Activated CD8-positive, alpha-beta memory T cell treated with anti-CD3 and anti-CD28 coated beads, Interleukin-2, amount 50 U/mL, for 4 hours (primary cell): ENCODE measurements at places on chromosomes 7 and 10.

- DNase-seq, result peak; percentile 37
Measured at GRCh38 chr10:21173802-21174714, 276.9 kb upstream of the NEBL start.

- peak; percentile 65 for DNase-seq
Measured at GRCh38 chr10:133379152-133379800, at the start of gene PAOX. PAOX (plus strand) TSS chr10:133379262; CDS start chr10:133379317, 55 bp downstream.

DNA sequence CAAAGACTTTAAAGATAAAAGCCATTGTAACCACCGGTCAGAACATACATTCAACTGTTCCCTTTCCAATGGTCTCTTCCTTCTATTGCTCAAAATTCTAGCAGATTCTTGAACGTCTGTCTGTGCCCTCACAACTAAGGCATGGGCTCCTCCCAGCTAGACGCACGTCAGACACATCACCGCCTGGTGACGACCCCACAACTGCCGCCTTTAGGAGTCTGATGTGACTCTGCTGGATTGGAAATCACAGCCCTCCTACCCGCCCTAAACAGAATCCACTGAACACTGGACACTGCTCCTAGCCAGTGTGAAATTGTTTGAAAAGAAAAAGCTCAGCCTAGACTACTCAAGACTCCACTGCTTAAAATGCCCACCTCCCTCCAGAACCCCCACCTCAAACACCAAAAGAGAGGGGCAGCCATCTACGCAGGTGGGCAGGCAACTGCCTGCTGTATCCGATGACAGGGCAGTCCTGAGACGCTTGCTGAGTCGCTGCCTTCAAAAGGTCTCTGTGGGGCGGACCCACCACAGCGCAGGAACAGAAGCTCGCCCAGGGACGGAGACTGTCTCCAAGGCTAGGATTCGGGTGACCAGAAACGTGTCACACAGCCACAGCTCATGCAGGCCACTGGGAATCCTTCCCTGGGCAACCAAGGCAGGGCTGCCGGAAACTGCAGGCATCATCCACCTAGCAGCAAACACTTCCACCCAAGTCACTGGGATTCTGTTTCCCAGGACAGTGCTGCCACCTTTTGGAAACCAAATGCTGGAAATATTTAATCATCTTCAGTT, 34.7 kb downstream of the GSDME start:
- no peak for DNase-seq

- no peak for DNase-seq
Measured at GRCh38 chr7:101400751-101401150, 38.1 kb downstream of the COL26A1 start.

DNA sequence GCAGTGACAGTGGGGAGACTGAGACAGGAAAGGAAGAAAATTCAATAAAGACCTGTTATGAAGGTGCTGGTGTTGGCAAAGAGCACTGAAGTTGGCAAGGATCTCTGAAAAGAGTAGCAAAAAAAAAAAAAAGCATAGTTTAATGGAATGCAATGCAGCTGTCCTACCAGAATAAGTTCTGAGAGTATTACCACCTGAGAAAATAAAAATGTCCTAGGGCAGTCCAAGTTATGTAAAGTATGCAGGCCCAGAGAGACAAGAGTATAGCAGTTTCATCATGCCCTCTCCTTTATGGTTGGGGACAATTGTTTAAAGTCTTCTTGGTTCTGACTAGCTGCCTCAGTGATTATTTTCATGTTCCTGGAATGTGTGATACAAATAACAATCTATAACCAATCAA, 1092.8 kb downstream of the SORCS3 start:
- no peak for DNase-seq

- DNase-seq, result no peak
Measured at GRCh38 chr10:110005719-110006118, 2.1 kb upstream of the ADD3 start.

GRCh38 chr7:152112829-152113228, 87.4 kb downstream of the GALNT11 start:
- DNase-seq, result no peak

DNA sequence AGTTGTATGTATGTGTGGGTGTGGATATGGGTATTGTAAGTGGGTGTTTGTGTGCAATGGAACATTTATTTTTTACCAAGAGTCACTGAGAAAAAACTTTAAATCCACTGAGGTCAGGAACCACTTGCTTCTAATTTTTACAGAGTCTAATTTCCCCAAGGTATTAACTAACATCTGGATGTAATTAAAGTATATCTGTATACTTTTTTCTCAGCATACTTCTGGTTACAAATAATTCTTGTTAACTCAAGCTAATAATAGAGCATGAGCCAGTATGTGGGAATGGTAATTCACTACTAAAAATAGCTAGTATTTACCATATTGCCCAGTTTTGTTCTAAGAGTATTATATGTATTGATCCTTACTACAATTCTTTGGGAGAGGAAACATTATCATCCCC, 24.6 kb upstream of the STEAP4 start:
- no peak for DNase-seq

GRCh38 chr7:36272567-36273269, 116.9 kb upstream of the ANLN start:
- DNase-seq, result no peak

GRCh38 chr7:66296557-66296956, 91.4 kb downstream of the TPST1 start:
- no peak for DNase-seq

- no peak for DNase-seq
Measured at GRCh38 chr10:57482259-57482658, 785.4 kb downstream of the IPMK start.

GRCh38 chr10:31645786-31646185, 282.8 kb downstream of the ARHGAP12 start:
- no peak for DNase-seq

GRCh38 chr7:109890622-109891021, 1200.3 kb upstream of the LRRN3 start:
- no peak for DNase-seq

GRCh38 chr10:60536529-60537114, 146.9 kb upstream of the ANK3 start:
- DNase-seq, result no peak

DNA sequence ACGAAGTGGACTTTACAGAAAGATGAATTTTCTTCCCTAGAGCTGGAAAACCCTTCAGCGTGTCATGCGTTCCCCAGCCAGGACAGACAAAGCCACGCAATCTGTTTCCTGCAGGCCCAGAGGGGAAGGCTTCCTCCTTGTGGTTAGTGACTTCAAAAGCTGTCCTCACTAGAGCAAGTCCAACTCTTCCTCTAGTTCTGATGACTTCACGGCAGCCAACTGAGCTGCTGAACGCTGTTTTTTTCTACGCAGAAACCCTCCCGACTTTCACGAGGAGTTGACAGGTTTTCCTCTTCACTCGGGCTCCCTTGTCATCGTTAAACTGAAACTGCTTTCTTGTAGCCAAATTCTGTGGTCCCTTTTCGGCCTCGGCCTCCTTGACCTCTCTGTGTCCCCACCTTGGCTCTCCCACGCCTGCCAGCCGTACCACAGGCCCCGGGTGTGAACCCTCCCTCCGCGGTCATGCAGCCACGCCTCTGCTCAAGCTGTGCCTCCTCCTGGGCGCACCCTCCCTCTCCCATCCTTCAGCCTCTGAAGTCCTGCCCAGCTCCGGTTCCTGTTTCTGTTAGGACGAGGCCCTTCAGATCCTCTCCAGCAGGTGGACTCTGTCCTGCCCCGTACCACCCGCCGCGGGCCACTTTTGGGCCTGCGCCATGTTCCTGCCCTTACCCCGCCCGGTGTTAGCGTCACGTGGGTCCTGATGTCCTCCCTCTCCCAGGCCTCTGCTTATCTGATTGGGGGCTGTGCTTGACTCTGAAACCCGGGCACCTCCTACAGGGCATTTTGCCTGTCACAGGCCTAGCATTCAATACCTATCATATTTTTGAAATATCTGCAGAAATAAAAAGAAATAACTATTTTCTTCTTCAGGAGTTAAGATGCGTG, 39.3 kb downstream of the CUX1 start:
- DNase-seq, result peak; percentile 70

- DNase-seq, result no peak
Measured at GRCh38 chr10:95920798-95921426, 13.1 kb downstream of the CC2D2B start.

- no peak for DNase-seq
Measured at GRCh38 chr10:60962946-60963345, 19.0 kb upstream of the RHOBTB1 start.

DNA sequence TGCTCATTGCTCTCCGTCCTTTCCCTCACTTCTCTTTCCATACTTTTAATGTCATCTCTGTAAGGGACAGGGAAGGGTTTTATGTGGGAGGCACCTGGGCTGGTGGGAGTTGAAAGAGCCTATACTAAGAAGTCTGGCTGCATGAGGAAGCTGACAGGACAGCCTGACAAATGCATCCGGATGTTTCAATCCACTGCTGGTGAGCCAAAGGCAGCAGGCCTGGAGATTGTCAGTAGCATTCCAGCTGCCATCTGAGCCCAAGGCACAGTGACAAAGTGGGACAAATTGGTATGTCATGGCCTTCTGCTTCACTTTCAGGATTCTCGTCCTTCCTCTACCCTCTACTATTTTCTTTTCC, 218.4 kb downstream of the STK31 start:
- DNase-seq, result no peak

DNA sequence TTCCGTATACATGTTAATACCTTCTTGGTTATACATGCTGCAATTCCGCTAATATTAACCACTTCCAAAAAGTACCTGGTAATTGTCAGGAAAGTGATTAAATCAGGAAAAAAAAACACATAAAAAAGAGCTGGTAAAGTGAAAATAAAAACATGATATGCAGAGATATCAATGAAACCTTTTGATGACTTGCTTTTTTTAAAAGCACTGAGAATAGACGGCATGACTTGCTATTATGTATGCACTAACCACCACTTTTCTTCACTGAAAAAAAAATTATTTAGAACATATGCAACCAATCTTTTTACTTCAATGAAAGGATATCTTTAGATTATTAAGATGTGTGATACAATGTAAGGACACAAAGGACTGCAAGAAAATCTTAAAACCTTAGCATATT, 163.0 kb downstream of the KMT2E start:
- DNase-seq, result no peak

GRCh38 chr7:3043544-3044371, at the start of gene CARD11:
CARD11 (minus strand) TSS chr7:3043867; CDS start chr7:2958506, 85,361 bp downstream.
- DNase-seq, result peak; percentile 58

- no peak for DNase-seq
Measured at GRCh38 chr10:99630433-99630832, 10.2 kb upstream of the SLC25A28 start.

- no peak for DNase-seq
Measured at GRCh38 chr7:2289111-2289586, 25.1 kb downstream of the SNX8 start.

DNA sequence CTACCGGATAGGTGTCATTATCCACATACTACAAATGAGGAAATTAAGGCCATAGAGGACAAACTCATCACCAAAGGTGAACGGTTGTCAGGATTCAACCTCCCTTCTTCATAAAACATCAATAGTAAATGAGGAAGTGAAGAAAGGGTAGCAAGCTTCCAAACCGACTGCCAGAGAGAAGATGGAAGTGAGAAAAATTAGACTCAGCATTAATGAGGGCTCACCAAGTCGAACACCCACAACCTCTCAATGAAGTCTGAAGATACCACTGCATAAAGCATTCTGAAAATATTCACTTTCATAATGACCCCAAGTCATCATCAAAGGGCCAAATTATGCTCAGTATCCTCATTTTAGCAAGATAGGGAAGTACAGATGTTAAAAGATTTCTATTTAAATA, 29.6 kb downstream of the ABCB4 start:
- no peak for DNase-seq

- no peak for DNase-seq
Measured at GRCh38 chr10:36383349-36383748, 741.3 kb upstream of the FZD8 start.

DNA sequence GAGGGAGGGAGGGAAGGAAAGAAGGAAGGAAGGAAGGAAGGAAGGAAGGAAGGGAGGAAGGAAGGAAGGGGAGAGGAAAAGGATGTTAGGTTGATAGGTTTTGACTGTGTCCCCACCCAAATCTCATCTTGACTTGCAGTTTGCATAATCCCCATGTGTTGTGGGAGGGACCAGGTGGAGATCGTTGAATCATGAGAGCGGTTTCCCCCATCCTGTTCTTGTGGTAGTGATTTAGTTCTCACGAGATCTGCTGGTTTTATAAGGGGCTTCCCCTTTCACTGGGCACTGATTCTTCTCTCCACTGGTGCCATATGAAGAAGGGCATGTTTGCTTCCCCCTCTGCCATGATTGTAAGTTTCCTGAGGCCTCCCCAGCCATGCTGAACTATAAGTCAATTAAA, 15.1 kb upstream of the NUDCD3 start:
- DNase-seq, result no peak

DNA sequence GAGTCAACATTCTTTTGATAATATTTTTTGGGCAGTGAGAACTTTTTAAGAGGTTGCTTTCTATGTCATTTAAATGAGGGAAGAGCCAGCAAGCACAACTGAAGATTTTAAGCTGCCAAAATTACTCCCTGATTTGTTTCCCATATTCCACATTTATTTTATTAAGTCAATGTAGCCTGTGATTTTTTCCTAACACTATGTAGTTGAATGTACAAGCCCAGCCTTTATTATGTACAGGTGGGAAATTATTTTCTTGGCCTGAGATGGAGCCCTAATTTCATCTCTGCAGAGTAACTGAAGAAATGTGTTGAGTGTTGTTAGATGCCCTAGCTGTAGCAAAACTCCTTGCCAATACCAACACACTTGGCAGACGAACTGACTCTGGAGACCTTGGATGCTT, 83.1 kb upstream of the MINDY3 start:
- no peak for DNase-seq

GRCh38 chr10:123678376-123678775, 12.2 kb downstream of the GPR26 start:
- DNase-seq, result no peak

GRCh38 chr7:34838329-34838728, 180.3 kb downstream of the NPSR1 start:
- DNase-seq, result no peak

DNA sequence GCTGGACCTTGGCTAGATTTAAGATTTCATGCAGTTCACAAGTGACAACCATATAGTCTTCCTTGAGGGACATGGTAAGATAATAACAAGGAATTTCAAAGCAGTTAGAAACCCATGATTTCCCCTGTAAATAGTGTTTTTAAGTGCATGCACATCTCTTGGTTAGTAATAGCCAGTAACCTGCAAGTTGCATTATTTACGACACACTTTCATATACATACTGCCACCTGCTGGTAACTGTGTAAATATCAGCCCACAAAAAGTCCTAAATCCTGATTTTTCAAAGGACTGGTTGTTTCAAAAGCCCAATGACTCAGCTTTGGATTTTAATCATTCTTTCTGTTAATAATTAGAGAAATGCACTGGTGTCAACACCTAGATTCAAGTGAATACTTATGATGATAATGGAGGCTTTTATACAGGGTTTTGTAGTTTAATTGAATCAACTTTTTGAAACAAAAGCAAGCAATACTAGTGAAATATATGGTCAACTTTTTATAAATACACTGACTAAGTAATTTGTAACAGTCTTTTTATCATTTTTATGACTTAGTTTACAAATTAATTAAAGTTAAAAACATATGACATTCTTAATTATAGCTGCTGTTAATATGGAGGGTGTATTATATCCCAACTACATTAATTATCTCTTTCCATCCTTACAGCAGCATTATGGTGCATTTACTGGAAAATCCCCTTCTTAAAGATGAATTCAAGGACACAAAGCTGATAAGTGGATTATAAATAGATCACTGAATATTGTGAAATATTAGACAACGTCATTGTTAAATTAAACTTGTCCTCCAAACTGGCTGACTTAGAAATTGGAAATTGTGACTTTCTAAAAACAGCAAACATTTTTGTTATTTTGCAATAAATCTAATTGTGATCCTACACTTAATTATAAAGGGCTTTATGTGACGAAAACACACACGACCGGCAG, 367.7 kb upstream of the SEMA3D start:
- DNase-seq, result no peak

- DNase-seq, result no peak
Measured at GRCh38 chr10:101766753-101767599, 8.9 kb downstream of the FGF8 start.
